ENCODE measurements at places on chromosomes 12 and 14.

GRCh38 chr14:66709291-66709690 is 201.3 kb downstream of the GPHN start:
- no peak for DNase-seq

- peaks cover 22% of the 10 kb centered on the region for H3K36me3 ChIP-seq
- H3K4me1 ChIP-seq, result peaks cover 7% of the 10 kb centered on the region
- H3K27me3 ChIP-seq, result no peaks in the 10 kb centered on the region
- peak within 1 kb of the TSS; percentile 76 for H3K4me3 ChIP-seq
- DNase-seq, result peak; percentile 74
These were observed at the start of the genes AREL1 and FCF1 for GRCh38 chr14:74712499-74713394. Gene AREL1 (minus strand): TSS chr14:74713080. CDS start chr14:74685615, 27,465 bp downstream. Gene FCF1 (plus strand): TSS chr14:74713144. CDS start chr14:74713198, 54 bp downstream.

- no peaks in the 10 kb centered on the region for H3K27me3 ChIP-seq
- H3K4me1 ChIP-seq, result peaks cover 26% of the 10 kb centered on the region
- no peaks in the 10 kb centered on the region for H3K36me3 ChIP-seq
- no peak overlapping the region for H3K27ac ChIP-seq
- DNase-seq, result no peak
These were observed 6.4 kb downstream of the TNS2 start for GRCh38 chr12:53056296-53056695.

- no peaks in the 10 kb centered on the region for H3K36me3 ChIP-seq
- no peaks in the 10 kb centered on the region for H3K4me1 ChIP-seq
- H3K4me3 ChIP-seq, result no peak overlapping the region
- H3K27ac ChIP-seq, result no peak overlapping the region
- DNase-seq, result no peak
These were observed 1.6 kb downstream of the ANHX start for GRCh38 chr12:133233993-133234564.

DNA sequence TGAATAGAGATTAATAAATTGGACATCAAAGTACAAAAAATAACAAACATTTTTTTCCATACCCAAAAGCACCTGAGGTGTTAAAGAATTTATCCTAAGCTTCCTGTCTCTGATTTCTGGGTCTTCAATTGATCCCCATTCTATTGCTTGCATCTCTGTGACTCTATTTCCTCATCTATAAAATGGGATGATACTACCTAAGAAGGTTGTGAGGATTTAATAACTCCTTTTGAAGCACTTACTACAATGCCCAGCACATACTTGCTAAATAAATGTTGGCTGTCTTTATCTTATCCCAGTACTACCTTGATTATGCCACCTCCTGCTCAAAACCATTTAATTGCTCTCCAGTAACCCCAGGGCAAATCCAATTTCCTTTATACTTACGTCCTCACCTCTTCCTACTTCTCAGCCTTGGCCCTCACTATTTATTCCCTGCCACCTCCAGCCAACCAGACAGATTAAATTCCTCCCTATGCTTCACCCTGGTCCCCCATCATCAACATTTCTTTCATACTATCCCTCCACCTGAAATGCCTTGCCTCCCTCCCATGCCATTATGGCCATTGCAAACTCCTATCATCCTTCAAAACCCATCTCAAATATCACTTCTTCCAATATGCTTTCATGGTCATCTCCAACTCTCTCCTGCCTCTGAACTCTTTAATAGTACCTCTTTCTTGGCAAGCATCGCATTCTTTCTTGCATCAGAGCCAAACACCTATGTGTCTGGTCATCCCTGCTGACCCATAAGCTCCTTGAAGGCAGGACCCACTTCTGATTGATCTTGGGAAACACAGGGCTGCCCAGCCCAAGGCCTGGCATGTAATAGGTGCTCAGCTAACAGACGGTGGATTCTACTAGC is 7.9 kb upstream of the ASIC1 start:
- no peak for DNase-seq
- H3K4me3 ChIP-seq, result no peak overlapping the region
- peaks cover 5% of the 10 kb centered on the region for H3K27me3 ChIP-seq
- H3K4me1 ChIP-seq, result peaks cover 4% of the 10 kb centered on the region

DNA sequence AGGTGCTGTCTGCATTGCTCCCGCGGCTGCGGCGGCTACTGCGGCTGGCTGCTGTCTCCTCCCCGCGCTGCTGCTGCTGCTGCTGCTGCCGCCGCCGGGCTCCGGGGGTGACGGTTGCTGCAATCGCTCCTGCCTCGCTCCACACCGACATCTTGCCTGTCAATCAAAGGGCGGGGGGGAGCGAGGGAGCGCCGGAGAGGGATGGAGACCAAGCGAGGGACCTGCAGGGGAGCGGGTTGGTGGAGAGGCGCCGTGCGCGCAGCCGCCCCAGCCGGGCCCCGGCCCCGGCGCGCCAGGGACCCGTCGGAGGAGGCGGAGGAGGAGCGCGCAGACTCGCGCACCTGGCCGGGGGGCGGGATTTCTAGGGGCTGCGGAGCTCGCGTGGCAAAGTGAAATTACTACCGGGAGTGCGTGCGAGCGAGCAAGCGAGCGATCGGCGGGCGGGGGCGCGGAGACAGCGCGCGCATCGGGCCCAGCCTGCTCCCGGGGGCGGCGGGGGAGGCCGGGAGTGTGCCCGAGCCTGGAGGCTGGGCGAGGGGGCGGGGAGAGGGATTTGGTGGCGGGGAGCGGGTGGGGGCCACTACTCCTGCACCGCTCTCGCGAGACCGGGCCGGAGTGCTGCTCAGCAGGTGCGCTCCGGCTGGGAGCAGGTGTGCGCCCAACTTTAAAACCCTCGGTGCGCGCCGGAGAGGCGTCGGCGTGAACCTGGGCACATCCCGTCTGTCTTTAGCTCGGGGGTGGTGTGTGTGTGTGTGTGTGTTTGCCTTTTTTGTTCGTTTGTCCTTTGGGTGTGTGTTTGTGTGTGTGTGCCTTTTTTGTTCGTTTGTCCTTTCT is at the start of gene KSR2:
KSR2 (minus strand) TSS at position 165 of the 834 bp plus-strand sequence. CDS start 735 bp downstream, outside the sequence.
- H3K27me3 ChIP-seq, result peaks cover 9% of the 10 kb centered on the region
- no peaks in the 10 kb centered on the region for H3K4me1 ChIP-seq
- DNase-seq, result peak; percentile 62
- no peak within 1 kb of the TSS for H3K4me3 ChIP-seq

DNA sequence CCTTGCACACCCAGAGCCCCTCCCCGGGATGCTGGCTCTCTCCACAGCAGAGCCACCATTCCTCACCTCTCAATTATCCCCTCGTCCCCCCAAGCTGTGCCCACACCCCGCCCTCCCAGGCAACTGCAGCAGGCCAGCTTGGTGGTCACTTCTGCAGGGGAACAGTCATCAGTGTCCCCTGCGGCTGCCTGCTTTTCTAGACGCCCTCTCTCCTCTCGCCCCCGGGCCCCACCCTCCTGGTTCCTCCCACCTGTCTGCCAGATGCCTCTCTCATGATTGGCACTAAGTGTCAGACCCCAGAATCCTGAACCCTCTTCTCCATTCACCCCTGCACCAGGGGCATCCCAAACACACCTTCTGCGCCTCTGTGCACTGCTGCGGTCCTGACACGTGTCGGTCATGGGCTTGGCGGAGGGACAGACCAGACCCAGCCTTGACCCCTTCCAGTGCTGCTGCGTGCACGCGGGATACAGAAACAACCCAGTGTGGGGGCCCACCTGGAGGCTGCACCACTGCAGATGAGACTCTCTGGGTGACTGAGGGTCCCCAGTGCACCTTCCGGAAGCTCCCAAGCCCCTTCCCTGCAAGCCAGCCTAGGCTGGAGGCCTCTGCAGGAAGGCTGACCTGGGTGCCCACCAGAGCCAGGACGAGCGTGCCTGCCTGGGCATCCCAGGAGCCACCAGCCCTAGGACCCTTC is 99.5 kb downstream of the SETD3 start:
- H3K27ac ChIP-seq, result no peak overlapping the region
- H3K4me1 ChIP-seq, result peaks cover 26% of the 10 kb centered on the region
- no peaks in the 10 kb centered on the region for H3K36me3 ChIP-seq
- no peak for DNase-seq
- no peaks in the 10 kb centered on the region for H3K27me3 ChIP-seq

- no peaks in the 10 kb centered on the region for H3K36me3 ChIP-seq
- H3K4me3 ChIP-seq, result no peak overlapping the region
- H3K27me3 ChIP-seq, result no peaks in the 10 kb centered on the region
- no peak for DNase-seq
- peaks cover 4% of the 10 kb centered on the region for H3K4me1 ChIP-seq
These were observed 112.5 kb upstream of the GSC start for GRCh38 chr14:94882401-94882800.

DNA sequence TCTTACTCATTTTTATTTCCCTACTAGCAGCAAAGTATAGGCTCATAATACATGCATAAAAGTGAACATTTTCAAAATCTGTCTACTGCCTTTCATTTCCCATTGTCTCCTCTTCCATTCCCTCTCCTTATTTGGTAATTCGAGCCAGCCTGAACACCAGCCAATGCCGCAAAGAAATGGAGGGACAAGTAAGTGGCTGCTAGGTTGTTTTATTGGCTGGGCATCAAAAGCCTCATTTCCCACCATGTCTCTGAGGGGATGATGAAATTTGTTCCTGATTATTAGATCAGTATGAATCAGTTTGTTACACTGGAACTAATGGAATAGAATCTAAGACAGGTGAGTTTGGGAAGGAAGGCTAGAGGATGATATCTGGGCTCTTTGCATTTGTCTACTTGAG is 143.5 kb downstream of the KCNA5 start:
- H3K4me3 ChIP-seq, result no peak overlapping the region
- no peak overlapping the region for H3K27ac ChIP-seq
- DNase-seq, result no peak

- peak; percentile 39 for DNase-seq
- no peaks in the 10 kb centered on the region for H3K36me3 ChIP-seq
- no peak overlapping the region for H3K4me3 ChIP-seq
- H3K4me1 ChIP-seq, result no peaks in the 10 kb centered on the region
- peaks cover 2% of the 10 kb centered on the region for H3K27me3 ChIP-seq
- H3K27ac ChIP-seq, result no peak overlapping the region
These were observed 5.9 kb upstream of the RERG start for GRCh38 chr12:15227004-15227679.

DNA sequence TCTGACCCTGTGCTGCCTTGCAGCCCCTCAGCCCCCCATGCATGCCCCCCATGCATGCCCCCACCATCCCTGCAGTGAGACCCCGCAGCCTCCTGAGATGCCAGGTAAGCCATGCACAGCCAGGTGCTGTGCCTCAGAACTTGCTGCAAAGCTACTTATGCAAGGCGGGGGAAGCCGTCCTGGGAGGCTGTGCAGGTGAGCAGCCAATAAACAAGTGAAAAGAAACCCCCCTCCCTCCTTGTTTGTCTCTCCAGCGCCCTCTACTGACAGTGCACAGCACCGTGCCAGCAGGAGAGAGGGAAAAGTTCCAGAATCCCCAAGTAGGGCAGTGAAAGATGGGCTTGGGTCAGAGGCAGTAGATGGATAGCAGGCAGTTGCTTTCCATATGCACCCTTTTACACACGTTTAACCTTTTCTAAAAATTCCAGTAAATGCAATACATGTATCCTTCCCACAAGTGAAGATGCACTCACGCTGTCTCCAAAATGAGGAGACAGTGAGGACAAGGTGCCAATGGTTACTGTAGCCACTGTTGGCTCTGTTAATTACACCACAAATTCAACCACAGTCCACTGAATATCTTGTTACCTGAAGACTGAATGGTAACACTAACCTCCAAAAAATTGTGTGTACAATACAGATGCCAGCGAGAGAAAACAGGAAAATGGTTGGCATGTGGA is 18.0 kb downstream of the TNFAIP2 start:
- no peak overlapping the region for H3K4me3 ChIP-seq
- no peak for DNase-seq
- H3K27me3 ChIP-seq, result peaks cover 4% of the 10 kb centered on the region
- H3K36me3 ChIP-seq, result no peaks in the 10 kb centered on the region
- peaks cover 9% of the 10 kb centered on the region for H3K4me1 ChIP-seq

DNA sequence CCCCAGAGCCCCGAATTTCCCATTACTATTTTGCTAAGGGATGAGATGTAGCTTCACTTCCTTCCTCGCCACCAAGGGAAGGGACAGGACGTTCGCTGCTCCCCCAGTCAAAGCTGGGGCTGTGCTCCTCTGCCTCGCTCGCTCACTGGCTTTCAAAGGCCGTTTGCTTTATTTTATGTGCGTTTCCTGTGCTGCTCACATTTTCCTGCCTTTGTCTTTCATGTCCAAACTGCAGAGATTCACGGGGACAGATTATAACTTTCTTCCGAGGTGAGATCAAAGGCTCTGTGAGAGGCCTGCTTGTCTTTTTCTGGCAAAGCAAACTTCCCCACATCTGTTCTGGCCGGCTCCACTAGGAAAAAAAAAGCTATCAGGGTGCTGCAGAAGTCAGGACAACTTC is 76.0 kb upstream of the FZD10 start:
- H3K4me3 ChIP-seq, result no peak overlapping the region
- DNase-seq, result peak; percentile 42
- no peaks in the 10 kb centered on the region for H3K36me3 ChIP-seq
- H3K27ac ChIP-seq, result no peak overlapping the region
- no peaks in the 10 kb centered on the region for H3K27me3 ChIP-seq

DNA sequence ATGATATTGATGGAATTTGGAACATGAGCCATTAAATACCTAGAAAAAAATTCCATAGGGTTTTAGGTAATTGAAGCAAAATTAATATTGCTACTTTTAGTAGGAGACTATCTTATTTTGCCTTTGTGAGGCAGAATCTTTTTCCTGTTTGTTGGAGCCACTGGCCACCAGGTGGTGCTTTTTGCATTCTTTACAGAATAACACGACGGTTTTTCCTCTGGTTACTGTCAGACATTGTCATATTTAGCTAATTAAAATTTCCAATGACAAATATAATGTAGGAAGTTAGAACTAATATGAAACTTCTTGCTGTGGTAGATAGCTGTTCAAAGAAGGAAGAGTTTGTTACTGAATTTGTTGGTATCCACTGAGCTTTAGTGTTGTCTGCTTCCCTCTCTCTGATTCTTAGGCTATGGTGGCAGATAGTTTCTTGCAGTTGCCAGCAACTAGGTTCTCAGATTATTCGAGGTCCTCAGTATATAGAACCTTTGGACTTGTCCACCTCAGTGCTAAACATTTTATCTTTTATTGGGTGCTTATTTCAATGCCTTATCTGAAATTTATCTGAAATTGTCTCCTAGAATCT is 25.7 kb downstream of the RAB21 start:
- no peak overlapping the region for H3K27ac ChIP-seq
- no peak overlapping the region for H3K4me3 ChIP-seq
- H3K27me3 ChIP-seq, result no peaks in the 10 kb centered on the region
- H3K4me1 ChIP-seq, result no peaks in the 10 kb centered on the region
- DNase-seq, result no peak

- H3K27ac ChIP-seq, result no peak overlapping the region
- no peak for DNase-seq
- H3K27me3 ChIP-seq, result no peaks in the 10 kb centered on the region
- H3K36me3 ChIP-seq, result no peaks in the 10 kb centered on the region
- H3K4me3 ChIP-seq, result no peak overlapping the region
These were observed 1153.0 kb upstream of the TMEM132C start for GRCh38 chr12:127113945-127114344.

DNA sequence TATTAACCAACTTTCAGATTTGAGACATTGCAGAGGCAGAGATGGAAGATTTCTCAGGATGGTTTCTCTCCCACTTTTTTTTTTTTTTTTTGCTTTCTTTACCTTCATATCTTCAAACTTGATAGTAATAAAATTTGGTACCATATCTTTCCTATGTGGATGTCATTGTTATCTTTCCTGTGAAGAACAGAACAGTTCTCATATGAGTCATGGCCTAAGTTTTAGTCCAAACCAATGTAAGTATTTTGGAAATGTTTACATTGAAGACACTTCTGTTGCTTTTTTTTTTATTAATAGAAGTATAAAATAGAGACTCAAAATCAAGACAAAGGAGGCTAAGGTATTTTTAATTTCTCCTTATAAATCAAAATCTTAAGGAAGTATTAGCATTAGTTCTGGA is 95.2 kb downstream of the C12orf50 start:
- H3K27ac ChIP-seq, result no peak overlapping the region
- no peak overlapping the region for H3K4me3 ChIP-seq
- no peaks in the 10 kb centered on the region for H3K36me3 ChIP-seq
- H3K27me3 ChIP-seq, result no peaks in the 10 kb centered on the region
- no peaks in the 10 kb centered on the region for H3K4me1 ChIP-seq
- no peak for DNase-seq
